Adrenal gland (tissue), 19 donors: ENCODE measurements at places on chromosomes 11 and 22.

- no peak for DNase-seq
These were observed 92.1 kb downstream of the PARVA start for GRCh38 chr11:12469451-12469850.

DNA sequence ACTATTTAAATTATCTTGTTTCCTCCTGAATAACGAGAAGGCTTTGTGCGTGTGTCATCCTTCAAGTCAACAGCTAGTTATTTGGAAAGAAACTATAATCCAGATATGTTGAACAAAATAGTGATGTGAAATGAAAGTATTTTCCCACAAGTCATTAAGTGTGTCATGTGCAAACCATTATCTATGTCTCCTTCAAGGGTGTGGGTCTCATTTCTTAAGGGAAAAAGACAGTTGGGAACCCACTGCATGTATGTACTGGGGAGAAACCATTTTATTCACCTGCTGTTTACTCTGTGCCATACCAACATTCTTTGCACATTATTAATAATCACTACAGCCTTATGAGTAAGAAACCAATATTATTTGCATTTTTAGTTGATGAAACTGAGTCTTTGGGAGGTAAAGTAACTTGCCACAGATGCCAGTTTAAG, 145.3 kb upstream of the CTSC start:
- no peak for DNase-seq

GRCh38 chr11:123434262-123434661, 4.2 kb downstream of the GRAMD1B start:
- DNase-seq = peak; percentile 60

DNA sequence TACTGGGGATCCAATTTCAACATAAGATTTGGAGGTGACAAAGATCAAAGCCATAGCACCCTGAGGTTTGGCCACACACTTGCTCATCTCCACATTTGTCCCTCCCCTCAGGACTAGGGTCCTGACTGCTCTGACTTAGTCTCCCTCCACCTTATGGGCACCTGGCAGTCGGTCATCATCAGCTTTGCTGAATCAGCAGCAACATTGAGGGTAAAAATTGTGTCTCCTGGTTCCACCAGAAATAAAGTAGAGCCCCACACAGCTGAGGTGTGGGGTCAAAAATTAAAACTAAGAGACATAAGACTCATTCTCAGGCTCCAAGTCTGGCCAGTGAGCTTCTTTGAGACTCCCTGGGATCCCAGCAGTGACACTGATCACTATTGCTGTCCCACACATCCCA, 56.2 kb downstream of the GGTLC2 start:
- no peak for DNase-seq

DNA sequence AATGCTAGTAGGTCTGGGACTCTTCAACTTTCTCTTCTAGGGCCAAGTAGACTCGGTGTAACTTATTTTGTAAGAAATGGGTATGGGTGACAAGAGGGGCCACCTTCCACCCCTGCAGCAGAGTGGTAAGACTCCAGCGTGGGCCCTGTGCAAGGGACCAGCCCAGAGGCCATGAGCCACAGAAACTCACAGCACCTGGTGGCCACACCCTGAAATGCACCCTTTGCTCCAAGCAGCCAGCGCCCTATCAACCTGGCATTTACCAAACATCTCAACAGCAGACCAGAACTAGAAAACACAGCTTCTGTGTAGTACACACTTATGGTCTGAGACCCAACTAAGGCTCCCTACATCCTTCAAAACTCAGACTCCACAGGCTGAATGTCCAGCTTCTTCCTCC, 5.7 kb downstream of the CDCA5 start:
- peak; percentile 72 for DNase-seq

DNA sequence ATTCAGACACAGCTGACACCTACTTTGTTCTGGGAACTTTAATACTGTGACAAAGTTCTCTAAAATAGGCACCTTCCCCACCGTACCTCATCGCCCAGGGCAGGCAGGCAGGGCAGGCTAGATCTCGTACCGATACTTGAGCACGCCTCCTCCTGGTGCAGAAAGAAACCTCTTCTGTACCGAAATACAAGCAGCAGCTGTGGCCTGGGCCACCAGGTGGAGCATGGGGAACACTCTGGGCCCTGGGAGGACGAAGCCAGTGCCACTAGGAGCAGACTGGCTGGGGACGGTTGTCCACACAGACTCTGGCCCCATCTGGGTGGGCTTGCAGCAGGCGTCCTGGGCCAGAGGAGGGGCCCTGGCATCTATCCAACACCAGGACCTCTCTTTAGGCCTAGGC, 12.8 kb downstream of the PMM1 start:
- peak; percentile 91 for DNase-seq

DNA sequence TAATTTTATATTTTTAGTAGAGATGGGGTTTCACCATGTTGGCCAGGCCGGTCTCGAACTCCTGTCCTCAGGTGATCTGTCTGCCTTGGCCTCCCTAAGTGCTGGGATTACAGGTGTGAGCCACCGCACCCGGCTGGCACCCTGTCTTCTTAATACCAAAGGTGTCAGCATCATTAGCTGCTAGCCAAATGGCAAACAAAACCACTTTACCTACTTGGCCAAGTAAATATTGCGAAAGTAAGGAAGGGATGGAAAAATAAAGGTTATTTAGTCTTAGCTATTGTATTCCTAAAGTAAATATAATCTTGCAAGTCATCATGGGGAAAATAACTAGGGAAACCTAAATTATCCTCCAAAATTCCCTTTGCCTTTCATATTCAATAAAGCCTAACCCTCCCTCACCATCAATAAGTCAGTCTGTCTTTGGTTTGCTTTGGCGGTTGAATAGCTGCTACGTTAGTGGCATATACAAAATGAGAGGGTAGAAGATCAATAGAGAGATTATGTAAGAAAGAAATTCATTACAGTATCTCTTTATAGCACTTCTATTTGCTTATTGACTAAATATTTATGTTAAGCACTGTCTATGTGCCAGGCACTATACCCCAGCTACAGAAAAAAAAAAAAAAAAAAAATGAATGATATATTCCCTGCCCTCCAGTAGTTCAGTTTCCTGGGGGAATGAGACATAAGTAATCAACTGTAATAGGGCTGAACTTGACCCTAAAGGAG, 40.2 kb upstream of the CFAP300 start:
- no peak for DNase-seq

DNA sequence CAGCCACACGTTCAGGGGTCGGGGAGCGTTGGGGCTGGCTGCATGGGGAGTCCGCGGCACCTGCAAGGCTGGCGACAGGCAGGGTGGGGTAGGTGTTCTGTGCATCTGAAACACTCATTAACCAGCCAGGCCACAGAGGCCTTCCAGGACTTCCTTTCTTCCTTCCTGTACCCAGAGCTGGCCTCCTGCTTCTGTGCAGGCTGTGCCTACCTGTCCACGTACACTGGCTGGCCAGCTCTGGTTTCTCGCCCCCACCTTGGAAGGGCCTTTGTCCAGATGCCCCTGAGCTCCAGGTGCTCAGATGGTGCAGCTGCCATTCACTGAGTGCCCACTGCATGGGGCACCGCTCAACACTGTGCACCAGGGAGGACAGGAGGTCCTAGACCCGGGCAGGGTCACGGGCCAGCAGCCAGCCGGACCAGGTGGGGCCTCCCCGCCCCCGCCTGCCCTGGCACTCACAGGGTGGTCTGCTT, 15.9 kb downstream of the TTLL12 start:
- DNase-seq = no peak

- no peak for DNase-seq
These were observed 508.0 kb downstream of the OPCML start for GRCh38 chr11:133024301-133024700.

- DNase-seq = no peak
These were observed 2.8 kb upstream of the USP2 start for GRCh38 chr11:119384332-119384731.

DNA sequence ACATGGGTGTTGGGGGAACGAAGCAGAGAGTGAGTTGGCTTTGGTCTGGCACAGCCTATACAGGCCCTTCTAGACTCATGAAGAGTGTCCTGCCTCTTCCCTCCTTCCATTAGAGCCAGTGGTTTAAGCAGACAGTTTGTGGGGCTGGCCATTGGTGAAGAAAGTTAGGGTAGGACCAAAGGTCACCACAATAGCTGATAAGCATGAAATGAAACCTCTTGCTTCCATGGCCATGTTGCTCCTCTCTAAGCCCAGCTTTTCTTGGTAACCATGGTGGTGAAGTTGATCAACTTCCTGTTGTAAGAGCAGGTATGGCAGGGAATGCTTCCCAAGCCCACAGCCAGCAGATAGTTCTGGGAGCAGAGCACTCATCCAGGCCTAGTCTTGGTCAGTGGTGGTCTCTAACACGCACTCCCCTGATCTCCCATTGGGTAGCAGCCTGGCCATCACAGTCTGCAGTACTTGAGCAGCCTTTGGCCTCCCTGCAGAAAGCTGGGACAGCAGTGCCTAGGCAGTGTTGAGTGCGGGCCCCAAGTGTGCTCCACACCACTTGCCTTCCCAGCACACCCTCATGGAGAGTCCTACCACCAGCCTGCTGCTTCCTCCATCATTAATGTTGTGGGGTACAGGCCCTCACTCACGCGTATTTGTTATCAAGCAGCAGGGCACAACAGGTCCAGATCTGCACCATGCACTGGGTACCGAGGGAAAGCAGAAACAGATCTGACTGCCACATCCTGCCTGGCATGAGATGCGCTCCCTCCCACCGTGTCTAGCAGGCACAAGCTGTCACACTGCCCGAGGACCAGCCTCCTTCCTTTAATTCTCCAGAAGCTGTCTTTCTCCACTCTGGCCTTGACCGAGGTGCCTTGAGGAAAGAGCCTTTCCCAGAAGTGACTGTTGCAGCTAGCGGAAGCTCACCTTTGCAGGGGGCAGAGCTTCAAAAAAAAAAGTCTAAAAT, 65.8 kb upstream of the SUSD2 start:
- no peak for DNase-seq

- peak; percentile 60 for DNase-seq
These were observed 1.0 kb downstream of the CCDC85B start for GRCh38 chr11:65891219-65892136.

GRCh38 chr11:65773784-65774411, 6.9 kb downstream of the AP5B1 start:
- DNase-seq = peak; percentile 21

DNA sequence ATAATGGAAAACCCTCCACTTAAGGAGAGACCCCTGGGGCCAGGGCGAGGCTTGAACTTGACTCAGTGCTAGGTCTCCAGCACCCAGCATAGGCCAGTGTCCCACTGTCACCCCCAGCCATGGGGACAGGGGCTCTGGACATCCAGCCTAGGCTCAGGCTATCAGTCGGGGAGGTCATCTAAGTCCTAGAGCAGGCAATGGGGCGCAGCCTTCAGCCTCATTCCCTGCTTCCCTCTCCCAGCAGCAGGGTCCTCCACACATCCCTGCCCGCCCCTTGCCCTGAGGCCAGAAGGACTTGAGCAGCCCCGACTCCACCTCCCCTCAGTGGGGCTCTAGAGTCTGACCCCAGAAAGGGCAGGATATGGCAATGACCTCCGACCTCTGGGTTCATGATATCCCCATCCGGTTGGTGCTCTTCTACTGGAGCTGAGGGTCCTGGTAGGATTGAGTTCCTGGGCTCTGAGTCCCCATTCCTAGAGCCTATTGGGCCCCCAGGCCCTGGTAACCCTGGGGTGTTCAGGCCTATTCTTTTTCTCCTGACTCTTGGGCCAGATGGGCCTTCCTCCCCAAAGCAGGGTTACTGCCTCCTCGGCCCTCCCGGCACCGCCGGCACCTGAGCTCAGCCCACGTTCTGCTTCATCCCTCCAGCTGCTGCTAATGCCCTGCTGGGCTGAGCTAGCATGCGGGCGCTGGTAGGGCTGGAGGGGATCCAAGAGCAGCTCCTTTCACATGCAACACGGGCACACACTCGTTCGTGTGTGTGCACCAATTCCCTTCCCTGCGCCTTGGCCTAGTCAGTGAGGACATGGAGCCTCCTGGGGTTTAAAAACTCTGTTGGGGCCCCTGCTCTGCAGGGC, 4.4 kb downstream of the CST6 start:
- DNase-seq = no peak

- no peak for DNase-seq
These were observed 171.2 kb downstream of the CTTN start for GRCh38 chr11:70569618-70569890.

- no peak for DNase-seq
These were observed 315.3 kb downstream of the BUD13 start for GRCh38 chr11:116457336-116458007.

DNA sequence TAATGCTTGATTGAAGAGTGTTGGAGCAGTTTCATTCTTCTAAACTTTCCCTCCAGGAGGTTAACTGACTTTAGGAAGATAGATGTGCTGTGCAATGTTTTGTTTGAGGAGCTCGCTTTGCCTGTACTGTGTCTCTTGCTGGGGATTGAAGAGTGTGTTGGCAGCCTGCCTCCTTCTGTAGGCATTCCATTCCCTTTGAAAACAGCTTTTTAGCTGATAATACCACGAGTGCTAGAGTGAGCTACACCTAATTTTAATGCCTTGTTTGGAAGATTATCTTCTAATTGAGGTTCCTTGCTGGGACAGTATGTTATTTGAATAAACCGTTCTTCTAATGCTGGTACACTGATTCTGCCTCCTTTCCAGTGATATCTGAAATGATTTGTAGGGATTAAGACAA, 7.2 kb downstream of the DDX10 start:
- DNase-seq = no peak

DNA sequence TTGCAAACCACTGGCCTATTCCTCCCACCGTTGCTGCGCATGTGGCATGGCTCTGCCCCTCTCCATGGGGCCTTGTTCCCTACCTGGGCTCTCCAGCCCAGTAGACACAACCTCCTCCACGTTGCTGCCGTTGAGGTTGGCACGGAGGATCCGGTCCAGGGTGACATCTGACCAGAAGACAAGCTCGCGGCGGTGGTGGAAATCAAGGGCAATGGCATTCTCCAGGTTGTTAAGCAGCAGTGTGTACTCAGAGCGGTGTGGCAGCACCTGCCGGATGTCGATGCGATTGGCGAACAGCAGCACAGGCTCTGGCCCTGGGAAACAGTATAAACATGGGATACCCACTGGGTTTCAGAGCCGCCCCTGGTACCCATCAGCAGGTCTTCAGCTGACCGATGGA, 23.8 kb downstream of the LRP4 start:
- no peak for DNase-seq

DNA sequence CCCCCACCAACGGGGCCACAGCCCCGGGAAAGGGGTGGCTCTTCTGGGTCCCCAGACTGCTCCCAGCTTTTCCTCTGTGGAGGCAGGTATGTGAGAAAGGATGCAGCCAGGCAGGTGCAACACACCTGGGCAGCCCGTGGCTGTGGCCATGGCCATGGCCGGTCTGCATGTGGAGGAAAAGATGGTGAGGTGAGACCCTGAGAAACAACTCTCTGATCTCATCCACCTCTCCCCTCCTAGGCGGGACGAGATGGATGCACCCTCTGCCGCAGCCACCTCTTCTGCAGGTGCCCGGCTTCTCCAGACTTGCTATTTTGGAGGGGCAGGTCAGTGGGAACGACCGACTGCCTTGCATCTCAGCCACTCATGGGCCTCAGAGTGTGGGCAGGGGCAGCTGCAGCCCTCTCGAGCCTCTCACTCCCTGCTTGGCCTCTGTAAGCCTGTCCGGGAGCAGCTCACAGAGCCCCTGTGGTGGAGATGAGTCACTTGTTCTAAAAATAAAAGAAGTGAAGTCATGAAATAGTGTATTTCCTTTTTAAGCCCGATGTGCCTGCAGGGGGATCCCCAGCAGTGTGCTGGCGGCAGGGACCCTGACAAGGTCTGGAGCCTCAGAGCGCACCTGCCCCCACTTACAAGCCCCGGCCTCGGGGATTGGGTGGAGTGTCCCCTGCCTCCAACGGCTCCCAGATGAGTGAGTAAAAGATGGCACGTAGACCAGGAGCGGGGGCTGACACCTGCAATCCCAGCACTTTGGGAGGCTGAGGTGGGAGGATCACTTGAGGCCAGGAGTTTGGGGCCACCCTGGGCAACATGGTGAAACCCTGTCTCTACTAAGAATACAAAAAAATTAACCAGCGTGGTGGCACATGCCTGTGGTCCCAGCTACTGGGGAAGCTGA, 10.7 kb downstream of the SMIM38 start:
- DNase-seq = peak; percentile 37

GRCh38 chr11:31803813-31804311, 7.3 kb downstream of the PAX6 start:
- no peak for DNase-seq
